GOT3 (cell line): ENCODE measurements at places on chromosomes 5 and 9.
A peak's percentile ranks its signal among the peaks of the same experiment; 100 is the strongest.

GRCh38 chr9:95017661-95018060 is 291.2 kb downstream of the AOPEP start:
- no peak for DNase-seq

GRCh38 chr5:36158144-36158543 is 6.2 kb downstream of the SKP2 start:
- DNase-seq, result no peak

DNA sequence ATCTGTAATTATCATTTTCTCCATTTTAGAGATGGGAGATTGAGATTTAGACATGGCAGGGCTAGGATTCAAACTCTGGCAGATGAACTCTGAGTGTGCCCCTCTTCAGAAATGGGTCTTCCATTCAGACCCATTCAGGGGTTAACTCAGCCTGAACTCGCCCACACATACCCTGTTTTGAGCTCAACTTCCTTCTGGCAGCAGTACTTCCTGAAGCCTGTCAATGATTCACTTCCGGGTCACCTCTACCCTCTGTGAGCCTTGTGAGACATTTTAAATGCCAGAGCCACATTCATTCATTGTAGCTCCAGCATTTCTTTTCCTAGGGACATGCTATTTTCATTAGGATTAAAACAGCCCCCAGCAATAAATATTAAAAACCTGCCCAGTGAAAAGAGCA is 209.3 kb upstream of the SLC24A2 start:
- DNase-seq, result no peak

GRCh38 chr9:130579738-130580463 is 524 bp downstream of the FUBP3 start:
- DNase-seq, result no peak

DNA sequence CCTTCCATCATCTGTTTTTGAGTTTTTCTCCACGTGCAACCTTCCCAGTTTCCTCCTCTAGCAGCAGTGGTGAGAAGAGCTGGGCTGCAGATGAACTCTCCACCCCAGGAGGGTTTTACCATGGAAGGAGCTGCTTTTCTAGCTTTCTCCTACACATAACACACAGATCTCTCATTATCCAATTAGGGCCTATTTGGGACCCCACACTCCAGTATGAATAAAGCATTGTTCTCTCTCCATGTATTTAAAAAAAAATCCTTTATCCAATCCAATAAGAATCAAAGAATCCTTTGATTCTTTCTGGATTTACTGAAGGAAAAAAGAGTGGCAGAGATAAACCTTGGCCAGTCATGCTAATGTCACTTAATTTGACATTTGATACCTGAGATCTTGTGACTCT is 31.6 kb upstream of the NAA35 start:
- DNase-seq, result no peak

- no peak for DNase-seq
These were observed 189.0 kb downstream of the NR3C1 start for GRCh38 chr5:143214458-143214857.

GRCh38 chr5:116900793-116901192 is 326.2 kb upstream of the SEMA6A start:
- no peak for DNase-seq

DNA sequence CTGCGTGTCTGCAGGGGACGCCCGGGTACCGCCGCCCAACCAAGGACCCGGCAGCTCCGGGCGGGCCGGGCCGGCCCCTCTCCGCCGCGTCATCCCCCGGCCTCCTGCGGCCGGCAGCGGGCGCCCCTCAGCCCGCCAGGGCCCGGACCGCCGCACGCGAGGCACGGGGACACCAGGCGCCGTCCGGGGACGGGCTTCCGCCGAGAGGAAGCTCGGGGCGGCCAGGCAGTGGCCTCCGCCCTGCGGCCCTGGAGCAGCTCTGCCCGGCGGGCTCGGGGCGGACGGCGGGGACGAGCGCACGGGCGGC is 373 bp downstream of the FBXW5 start:
- peak; percentile 61 for DNase-seq

DNA sequence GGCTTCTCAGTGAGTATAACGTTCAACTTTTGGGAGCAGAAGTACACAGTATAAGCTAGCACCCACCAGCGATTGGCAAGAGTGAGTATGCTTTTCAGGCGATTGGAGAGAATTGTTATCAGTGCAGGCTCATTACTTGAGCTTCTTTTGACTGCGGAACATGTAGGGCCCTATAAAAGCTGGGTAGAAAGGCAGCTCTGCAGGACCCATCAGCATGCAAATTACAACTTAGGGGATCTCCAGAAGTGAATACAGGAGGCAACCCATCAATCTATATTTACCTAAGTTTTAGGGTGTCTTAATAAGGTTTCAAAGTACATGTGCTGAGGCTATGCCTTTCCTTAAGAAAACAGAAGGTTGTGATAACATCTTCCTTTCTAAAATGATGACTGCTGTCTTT is 225.0 kb downstream of the MLLT3 start:
- no peak for DNase-seq

- DNase-seq, result no peak
These were observed 11.3 kb upstream of the ANGPTL2 start for GRCh38 chr9:127133739-127134167.

GRCh38 chr9:80501635-80502034 is 929.9 kb downstream of the TLE4 start:
- DNase-seq, result no peak

DNA sequence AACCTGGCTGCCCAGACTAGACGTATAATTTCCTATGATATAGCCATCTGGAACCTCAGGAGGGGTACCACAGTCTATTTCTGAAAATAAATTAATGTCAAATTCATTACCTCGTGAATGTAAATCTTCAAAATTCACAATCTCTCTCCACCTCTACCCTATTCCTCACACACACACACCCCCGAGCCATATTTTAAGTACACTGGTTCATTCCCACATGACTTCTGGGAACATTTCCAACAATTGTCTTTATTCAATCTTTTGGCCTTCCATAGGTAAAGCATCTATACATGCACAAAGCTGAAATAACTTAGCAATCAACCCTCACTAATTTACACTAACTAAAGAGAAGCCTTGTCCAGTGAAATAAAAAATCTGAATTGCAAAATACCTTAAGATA is 32.7 kb downstream of the SUSD1 start:
- no peak for DNase-seq

GRCh38 chr9:110809038-110809595 is 140.5 kb downstream of the MUSK start:
- no peak for DNase-seq

GRCh38 chr5:105565531-105565930 is 2002.9 kb upstream of the NUDT12 start:
- DNase-seq, result no peak

GRCh38 chr5:82147860-82148573 is 130.1 kb downstream of the RPS23 start:
- no peak for DNase-seq

- DNase-seq, result no peak
These were observed 144.8 kb downstream of the NR3C1 start for GRCh38 chr5:143258559-143259253.

DNA sequence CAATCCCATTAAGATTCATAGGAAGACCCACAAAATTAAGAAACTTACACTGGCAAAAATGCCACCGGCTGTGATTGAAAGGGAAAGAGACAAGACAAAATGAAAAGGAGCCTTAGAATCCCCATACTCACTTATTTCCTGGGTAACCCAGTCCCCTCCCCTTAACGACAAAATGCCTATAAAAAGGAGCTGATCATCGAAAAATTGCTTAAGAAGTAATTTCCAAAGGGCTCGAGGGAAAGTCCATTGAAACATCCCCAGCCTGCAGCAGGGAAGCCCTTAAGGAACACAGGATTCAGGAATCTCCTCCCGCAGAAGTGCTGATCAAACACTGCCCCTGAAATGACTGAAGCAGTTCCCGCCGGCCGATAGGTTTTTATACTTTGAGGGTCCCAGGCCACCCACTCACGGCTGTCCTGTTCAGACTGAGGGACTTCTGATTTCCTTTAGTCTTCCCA is 677 bp upstream of the ZNF79 start:
- no peak for DNase-seq

GRCh38 chr9:86242071-86242470 is 17.4 kb downstream of the C9orf153 start:
- no peak for DNase-seq

DNA sequence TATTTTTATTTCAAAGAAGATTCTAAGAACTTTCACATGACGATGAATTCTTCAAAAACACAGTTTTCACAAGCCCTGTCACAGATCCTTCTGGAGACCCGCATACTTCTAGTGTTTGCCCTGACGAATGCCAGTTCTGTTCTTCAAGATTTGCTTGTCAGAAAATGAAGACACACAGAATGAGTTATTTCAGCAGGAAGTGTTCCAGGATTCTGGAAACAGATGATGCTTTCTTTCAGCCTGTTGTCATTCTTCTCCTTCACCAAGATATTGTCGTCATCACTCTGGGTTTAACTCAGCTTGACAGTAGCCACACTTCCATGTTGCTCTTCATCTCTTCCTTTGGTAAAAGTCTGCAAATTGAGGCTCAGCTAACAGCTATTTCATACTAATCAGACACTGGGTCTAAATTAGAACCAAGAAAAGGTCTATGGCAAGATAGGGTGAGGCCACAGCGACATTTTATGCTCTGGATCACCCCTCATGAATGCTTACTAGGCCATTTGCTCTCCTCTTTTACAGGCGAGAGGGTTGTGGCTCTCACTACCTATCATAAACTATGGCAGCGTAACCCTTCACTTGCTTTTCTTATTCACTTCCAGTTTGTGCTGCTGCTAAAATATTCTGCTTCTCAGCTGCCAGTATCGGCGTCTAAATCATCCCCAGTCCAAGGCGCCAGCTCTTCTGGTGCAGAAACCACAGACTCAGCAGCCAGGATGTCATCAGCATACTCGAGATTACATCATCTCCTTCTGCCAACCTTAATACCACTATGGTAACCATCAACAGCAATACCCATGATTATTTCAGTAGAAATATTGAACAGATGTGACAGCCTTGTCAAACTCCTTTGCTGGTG is 159.6 kb upstream of the TBCA start:
- DNase-seq, result no peak

- no peak for DNase-seq
These were observed 50.9 kb downstream of the AP3B1 start for GRCh38 chr5:78243639-78244038.

GRCh38 chr5:52579391-52579790 is 208.3 kb upstream of the ITGA1 start:
- no peak for DNase-seq

- no peak for DNase-seq
These were observed 199.7 kb upstream of the TLE4 start for GRCh38 chr9:79371948-79372555.

DNA sequence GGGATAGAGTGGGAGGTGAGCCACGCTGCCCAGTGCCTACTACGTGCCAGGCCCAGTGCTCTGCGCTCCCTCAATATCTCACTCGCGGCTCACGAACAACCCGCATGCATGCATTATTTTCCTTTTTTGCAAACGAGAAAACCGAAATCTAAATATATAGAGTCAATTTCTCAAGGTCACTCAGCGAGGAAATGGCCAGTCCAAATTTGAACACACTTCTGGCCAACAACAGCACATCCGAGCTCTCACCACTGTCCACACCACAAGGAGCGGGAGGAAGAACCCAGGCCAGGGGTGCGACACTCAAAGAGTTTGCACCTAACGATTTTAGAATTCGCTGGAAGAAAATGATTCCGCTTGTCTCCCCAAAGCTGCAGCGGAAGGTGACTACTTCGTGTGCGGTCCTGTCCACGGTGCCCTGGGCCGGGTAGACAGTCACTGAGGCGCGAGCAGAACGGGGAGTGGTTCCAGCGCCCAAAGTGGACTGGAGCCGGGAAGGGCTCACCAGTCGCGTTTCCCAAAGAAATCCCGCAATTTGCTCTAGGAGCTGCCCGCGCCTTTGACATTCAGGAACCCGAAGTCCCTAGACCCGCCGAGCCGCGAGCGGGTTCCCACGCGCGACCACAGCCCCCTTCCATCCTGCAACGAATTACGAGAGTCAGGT is 1.1 kb upstream of the TLX3 start:
- no peak for DNase-seq

GRCh38 chr9:37034938-37035647 is 1.0 kb upstream of the PAX5 start:
- no peak for DNase-seq

DNA sequence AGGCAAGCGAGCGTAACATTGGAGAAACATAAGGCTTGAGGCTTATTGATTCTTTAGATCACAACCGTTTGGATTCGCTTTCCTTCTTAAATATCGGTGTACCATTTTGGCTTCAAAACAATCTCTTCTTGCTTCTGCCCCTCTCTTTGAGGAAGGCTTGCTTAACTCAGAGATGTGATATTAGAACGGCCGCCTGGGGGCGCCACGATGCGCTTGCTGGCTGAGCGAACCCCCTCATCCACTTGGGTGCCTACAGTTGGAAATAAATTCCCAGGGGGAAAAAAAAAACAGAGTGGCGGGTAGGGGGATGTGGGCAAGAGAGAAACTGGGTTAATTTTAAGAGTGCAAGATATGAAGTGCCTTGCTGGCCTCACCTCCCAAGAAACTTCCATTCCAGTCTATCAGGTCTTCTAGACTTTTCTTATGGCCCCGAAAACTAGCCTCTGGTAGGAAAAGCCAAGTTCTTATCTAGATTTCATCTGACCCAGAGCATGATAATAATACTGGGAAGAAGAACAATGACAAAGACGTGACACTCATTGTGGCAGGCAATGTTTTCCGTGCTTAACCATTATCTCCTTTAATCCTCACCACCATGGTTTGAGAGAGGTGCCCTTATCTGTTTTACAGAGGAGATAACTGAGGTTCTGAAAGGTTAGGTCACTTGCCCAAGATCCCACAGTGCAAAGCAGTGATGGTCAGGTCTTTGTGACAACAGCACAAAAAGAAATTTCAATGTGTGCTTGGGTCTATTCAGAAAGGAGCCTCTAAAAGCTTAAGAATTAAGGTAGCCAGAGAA is 115.8 kb downstream of the DPYSL3 start:
- DNase-seq, result no peak

GRCh38 chr9:14956208-14956607 is 46.0 kb upstream of the FREM1 start:
- DNase-seq, result no peak

- no peak for DNase-seq
These were observed 157.3 kb downstream of the ADAMTS12 start for GRCh38 chr5:33734537-33734936.

DNA sequence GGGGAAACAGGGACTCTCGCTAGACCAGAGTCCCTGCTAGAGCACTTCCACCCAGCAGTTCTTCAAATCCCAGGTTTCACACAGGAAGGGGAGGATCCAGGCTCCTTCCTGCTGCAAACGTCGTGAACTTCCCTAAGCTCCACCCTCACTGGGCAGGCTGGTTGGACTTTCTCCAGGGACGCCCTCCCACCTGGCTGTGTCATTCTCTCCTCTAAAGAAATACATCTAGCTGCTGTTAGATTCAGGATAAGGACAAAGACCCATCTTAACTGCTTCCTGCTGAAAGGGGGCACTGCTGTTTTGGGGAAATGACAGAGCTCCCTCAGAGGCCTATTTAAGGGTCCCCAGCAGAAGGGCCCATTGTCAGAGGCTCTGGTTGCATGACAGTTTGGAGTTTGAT is 230.7 kb downstream of the SEMA6A start:
- DNase-seq, result no peak

DNA sequence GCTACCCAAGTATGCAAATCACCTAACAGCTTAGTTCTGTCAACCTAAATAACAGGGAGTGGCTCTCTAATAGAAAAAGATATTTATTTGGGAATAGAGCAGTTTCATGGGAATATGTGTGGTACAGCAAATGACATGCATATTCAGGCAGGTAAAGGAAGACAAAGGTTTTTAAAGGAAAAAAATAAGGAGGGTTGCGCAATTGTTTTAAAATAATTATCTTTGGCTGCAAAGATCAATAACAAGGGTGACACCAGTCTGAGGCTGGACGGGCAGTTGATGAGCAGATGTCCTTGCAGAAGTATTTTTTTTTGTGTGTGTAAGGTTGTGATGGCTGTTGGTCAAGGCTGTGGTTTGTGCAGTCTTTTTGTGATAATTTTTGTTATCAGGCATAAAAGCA is 332.0 kb downstream of the ARHGEF28 start:
- no peak for DNase-seq
